ENCODE measurements at places on chromosomes 11 and 22.

DNA sequence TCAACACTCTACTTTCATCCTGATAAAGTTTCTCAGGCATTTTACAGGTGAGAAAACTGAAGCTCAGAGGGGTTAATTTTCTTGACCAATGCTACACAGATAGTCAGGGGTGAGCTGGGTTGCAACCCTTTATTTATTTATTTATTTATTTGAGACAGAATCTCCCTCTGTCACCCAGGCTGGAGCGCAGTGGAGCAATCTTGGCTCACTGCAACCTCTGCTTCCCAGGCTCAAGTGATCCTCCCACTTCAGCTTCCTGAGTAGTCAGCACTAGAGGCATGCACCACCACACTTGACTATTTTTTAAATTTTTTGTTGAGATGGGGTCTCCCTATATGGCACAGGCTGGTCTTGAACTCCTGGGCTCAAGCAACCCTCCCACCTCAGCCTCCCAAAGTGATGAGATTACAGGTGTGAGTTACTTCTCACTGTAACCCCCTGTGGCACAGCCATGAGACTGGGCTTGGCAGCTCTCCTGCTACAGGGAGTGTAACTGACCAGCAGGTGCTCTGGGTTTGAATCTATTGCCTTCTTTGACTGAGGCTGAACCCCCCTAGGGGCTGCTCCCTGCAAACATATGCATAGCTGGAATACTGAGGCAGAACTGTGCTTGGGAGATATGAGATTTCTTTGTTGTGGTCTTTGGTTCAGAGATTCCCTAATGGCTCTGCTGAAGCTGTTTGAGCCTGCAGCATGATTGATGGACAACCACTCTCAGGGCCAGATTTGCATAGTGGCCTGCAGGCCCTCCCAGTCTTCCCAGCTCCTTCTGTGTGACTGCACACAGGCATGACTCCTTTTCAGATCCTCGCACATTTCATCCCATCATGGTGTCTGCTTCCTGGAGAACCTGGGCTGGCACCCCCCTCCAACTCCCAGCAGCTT lies 6.1 kb downstream of the C11orf96 start:
- ATAC-seq = no peak

DNA sequence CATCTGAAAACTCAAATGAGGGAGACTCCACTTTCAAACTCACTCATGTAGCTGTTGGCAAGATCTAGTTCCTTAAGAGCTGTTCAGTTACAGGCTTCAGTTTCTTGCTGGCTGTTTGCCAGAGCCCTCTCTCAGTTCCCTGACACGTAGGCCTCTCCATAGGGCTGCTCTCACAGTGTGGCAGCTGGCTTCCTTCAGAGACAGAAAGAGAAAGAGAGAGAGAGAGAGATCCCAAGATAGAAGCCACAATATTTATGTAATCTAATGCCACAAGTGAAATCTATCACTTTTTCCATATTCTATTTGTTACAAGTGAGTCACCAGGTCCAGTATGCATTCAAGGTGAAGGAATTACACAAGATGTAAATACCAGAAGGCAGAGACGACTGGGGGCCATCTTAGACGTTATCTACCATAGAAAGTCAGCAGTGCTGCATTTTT lies 168.8 kb downstream of the RCN1 start:
- no peak for ATAC-seq

GRCh38 chr11:120501976-120502755 lies 9.4 kb upstream of the GRIK4 start:
- no peak for ATAC-seq

GRCh38 chr11:3830730-3831129 lies 10.0 kb downstream of the RHOG start:
- ATAC-seq = no peak

DNA sequence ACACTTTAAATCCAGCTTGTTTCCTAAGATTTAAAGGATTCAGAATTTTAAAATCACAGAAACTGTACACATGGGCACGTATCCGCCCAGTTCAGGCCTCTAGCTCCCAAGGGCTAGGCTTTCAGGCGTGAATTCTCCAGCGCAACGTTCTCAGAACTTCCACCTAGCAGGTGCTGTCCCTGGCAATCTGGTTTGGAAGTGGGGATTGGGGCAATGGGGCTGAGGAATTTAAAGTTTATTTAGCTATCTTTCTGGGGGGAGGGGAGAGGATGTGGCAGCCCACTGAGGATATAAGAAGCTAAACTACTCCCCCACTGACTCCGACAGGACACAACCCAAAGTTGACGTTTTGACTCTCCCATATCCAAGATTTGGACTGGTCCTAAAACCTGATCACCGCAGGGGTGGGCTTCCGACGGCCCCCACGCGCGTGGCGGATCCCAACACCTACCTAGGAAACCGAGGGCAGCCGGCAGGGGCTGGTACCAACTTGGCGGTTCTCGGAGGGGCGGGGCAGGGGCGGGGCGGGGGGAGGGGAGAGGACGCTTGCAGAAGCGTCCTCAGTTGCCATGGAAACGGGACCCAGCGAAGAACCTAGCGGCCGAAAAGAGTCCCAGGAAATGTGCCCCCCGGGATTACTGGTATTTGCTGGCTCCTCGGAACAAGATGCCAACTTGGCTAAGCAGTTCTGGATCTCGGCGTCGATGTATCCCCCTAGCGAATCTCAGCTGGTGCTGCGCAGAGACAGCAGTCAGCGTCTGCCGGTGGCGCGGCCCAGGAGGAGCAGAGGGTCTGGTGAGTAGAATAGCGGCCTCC lies at the start of gene HOATZ:
Gene HOATZ (plus strand): TSS at position 563 of the 816 bp plus-strand sequence. CDS start 7 bp downstream, at position 570.
- no peak for ATAC-seq

- ATAC-seq = no peak
These were observed 5.0 kb downstream of the CELSR1 start for GRCh38 chr22:46532416-46532815.

- no peak for ATAC-seq
These were observed 127.6 kb downstream of the LUZP2 start for GRCh38 chr11:24624432-24624831.

DNA sequence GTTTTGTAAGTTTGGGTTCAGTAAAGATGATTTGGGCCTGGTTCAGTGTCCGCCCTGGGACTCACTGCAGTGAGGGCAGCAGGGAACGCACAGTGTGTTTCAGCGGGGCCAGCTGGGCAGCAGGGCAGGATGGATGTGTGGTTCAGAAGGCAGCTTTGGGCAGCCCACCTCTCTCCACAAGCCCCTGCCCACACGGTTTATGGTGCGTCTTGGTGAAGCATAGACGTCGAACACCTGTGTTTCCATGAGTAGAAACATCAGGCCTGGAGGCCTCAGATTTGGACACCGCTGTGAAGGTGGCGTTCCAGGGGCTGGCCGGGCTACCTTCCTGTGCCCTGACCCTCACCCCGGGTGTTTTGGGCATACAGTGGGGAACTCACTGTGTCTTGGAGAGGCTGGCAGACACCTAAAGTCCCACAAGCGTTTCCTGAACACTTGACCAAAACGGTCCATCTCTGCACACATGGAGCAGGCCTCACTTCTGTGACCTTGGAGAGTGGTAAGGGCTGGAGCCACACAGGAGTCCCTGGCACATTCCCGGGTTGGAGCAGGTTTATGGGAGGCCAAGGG lies 59.0 kb downstream of the ST14 start:
- no peak for ATAC-seq

DNA sequence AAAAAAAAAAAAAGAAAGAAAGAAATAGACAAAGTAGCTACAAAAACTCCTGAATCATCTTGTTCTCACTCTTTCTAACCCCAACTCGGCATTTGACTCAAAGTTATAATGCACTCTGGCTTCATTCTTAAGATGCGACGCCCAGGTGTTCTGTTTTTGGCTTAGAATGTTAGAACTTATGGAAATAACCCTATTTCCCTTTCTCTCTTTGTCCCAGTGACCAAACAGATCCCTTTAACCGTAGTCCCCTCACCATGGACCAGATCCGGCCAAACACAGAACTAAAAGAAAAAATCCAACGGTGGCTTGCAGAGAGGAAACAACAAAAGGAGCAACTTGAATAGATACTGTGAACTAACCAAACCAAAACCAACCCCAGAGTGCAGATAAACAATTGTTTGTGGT lies 5.3 kb upstream of the ATP5MG start:
- ATAC-seq = no peak

GRCh38 chr11:59380263-59381059 lies 21.8 kb downstream of the OR5AN1 start:
- no peak for ATAC-seq

- ATAC-seq = no peak
These were observed 101.6 kb downstream of the SWAP70 start for GRCh38 chr11:9765320-9766101.

DNA sequence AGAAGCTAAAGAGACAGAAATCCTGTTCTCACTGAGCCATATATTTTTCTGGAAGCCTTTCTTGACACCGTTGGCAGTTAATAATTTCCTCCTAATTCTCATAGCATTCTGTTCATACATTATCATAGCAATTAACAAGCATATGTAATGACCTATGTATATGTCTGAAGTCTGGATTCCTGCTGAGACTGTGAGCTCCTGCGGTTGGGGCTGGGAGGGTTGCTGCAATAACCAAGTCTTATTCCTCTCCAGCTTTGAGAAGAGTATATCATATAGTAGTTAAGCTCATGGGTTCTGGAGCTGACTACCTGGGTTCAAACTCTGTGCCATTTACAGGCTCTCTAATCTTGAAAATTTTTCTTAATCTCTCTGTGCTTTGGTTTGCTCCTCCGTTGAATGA lies 175.2 kb downstream of the MAML2 start:
- ATAC-seq = no peak

GRCh38 chr11:129973809-129974208 lies 28.8 kb downstream of the PRDM10 start:
- no peak for ATAC-seq

DNA sequence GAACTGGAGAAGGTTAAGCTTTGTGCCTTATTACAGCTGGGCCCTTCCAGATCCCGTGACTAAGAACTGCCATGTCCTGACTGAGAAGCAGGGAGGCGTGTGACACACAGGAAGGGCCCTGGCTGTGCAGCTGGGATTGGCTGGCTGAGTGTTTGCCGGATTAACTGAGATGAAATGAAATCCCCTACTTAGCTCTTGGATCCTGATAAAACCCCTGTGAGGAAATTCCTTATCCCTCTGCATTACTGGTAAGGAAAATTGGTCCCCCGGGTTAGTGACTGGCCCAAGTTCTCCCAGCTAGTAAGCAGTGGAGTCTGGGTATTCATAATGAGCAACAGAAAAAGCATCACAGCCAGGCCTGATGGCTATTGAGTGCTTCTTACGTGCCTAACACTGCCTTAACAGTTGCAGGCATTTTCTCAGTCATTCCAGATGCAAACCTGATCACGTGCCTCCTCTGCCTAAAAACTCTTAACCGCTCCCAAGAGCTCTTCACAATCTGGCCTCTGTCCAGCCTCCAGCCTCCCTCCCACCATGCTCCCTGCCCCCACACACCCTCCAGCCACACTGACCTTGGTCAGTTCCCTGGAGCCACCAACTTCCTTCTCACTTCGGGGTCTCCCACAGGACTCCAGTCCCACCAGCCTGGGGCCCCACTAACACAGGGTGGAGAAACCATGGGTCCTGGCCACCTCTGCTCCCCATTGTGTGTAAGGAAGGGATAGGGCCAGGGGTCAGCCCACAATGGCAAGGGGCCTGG lies 37.8 kb downstream of the ARRB1 start:
- ATAC-seq = no peak

DNA sequence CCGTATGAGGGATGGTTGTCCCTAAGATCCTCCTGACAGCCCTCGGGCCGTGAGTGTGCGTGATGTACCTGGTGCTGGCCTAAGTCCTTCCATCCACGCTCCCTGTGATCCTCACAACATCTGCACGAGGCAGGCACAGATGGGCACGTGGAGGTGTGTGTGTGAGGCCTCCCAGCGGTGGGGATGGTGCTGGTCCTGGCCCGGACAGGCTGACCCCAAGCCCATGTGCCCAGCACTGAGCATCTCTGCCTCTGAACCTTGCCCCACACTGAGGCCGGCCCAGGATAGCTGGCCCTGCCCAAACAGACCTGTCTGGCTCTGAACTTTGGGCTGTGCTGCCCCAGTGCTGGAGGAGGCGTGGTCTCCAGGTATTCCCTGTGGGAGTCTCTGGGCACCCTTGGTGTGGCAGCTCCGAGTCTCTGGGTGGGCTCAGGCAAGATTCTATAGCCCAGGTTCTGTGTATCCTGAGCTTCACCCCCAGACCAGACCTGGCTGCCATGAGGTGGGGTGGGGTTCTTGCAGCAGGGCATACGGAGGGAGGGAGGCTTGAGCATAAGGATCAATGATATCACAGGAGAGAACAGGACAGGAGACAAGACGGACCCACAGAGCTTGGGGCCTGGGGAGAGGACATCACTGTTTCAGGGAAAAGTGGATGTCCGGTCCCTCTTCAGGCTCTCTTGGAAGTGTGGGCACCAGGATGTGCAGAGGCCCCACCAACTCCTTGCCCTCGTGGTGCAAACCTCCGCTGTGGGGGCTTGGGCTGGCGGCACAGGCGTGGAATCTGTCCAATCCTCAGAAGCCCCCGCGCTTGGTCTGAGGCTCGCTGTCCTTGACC lies 881.8 kb downstream of the BRD1 start:
- no peak for ATAC-seq

- no peak for ATAC-seq
These were observed 49.0 kb upstream of the TTC12 start for GRCh38 chr11:113265362-113265761.

GRCh38 chr11:13052130-13052571 lies 43.0 kb downstream of the RASSF10 start:
- no peak for ATAC-seq

DNA sequence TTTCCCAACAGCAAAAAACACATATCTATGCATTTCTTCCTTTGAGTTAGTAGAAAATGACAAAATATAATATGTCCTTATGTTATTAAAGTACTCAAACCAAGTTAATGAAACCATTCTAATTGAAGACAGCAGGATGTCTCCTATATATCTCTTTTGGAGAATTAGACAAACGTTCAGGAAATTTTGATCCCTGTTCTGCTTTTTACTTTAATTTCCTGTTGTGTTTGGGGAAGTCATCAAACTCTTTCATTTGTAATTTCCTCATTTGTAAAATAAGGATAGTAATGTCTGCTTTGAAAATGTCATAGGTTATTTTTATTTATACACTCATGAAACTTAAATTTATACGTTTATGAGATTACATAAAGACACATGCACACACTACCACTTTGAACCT lies 281.8 kb upstream of the ANO5 start:
- ATAC-seq = no peak

GRCh38 chr11:28835317-28835716 lies 727.1 kb downstream of the METTL15 start:
- ATAC-seq = no peak

DNA sequence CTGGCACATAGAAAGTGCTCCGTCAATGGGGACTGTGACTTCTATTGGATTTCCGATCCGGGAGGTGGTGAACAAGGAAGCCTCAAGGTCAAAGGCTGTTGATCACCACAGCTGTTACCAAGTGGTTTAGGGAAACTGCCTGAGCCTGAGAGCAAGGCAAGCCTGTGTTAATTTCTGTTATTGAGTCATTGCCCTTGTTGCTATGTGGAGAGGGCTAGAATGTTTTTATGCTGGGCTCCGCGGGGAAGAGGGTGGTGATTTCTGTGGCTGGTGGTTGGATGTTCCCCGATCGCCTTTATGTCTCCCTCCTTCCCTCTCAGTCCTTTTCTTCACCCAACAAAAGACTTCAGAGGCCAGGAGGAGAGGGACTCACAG lies 108.5 kb upstream of the ALX4 start:
- ATAC-seq = no peak

GRCh38 chr11:10973416-10973815 lies 115.6 kb upstream of the ZBED5 start:
- ATAC-seq = no peak

Data from activated CD4-positive, CD25-positive, alpha-beta regulatory T cell treated with anti-CD3 and anti-CD28 coated beads, Interleukin-2, amount 50 U/mL, for 24 hours (primary cell).